ENCODE measurements at places on chromosomes 13 and 19.

GRCh38 chr13:33167491-33167890, 118.1 kb downstream of the STARD13 start:
- no peak for DNase-seq

DNA sequence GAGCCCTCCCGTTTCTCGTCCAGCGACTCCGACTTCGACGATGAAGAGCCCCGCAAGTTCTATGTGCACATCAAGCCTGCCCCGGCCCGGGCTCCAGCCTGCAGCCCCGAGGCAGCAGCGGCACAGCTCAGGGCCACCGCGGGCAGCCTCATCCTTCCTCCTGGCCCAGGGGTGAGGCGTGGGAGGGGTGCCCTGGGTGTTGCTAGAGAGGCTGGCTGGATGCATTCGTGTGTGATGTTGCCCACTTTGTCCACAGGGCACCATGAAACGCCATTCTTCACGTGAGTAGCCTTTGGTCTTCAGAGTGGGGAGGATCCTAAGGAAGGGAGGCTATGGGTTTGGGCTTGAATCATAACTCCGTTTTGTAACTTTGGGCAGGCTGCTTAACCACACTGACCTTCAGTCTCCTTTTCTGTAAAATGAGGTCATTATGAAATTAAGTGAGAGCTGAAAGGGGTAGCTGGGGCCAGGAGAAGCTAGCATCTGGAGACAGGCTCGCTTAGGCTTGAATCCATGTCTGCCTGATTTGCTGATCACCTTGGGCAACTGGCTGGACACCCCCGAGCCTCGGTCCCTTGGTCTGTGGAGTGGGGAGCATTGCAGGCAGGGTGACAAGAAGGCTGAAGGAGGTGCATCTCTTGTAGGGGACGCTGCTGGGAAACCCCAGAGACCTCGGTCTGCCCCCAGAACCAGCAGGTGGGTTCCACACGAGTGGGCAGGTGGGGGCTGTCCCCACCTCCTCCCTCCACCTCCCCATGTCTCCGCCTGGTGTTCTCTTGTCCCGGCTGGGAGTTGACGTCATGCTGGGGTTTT, 18.7 kb upstream of the B3GNT3 start:
- peak; percentile 51 for DNase-seq

DNA sequence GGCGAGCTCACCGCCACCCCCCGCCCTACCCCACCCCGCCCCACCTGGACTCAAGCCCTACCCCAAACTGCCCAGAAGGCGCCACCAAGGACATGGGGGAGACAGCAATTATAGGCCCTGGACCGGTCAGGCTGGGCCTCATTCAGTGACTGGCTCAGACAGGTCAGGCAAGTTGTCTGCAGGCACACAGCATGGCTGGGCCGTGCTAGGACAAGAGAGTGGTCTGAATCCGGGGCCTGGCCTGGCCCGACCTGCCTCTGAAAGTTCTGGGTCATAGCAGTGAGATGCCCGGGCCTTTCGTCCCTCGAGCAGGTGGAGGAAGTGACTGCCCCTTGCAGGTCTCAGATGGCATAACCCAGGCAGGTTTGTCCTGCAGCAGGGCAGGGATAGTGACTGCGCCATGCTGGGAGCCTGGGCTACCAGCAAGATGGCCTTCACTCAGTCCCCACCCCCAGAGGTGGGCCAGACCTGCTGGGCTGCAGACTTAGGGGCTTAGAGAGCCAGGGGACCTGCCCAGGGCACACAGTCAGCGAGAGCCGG, 21.0 kb downstream of the COMP start:
- DNase-seq, result no peak

- DNase-seq, result no peak
Observed at GRCh38 chr19:30449078-30449590, 77.0 kb downstream of the ZNF536 start.

- DNase-seq, result peak; percentile 26
Observed at GRCh38 chr19:12946731-12947496, 1.3 kb downstream of the RAD23A start.

- DNase-seq, result no peak
Observed at GRCh38 chr13:66845393-66845792, 384.7 kb downstream of the PCDH9 start.

DNA sequence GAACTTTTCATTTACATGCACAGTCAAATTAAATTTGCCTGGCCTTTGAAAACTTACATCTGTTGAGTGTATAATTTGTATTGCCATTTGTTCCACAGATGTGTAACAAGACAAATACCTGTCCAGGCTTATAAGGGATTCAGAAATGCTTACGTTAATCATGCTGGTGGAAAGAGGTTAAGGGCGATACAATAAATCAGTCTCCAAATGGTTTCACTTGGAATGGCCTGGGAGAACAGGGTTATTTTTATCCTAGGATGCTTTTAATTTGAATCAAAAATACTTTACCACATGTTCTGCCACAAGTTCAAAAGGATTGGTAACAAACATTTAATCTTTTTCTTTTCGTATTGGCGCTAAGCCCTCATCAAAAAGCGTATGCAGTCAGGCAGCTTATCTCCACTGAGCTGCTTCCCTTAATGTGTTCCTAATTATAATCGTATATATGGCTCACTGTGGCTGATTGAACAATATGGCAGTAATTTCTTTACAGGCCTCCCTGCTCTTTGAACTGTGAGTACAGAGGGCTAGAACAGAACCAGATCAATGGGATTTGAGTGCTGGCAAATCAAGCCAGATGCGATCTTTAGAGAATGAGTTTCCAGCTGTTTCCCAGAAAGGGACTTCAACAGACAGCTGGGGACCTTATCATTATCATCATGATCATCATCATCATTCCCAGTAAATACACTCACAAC, 425.7 kb downstream of the SPRY2 start:
- no peak for DNase-seq

- DNase-seq, result no peak
Observed at GRCh38 chr13:72295153-72295552, 428.1 kb upstream of the DACH1 start.

- no peak for DNase-seq
Observed at GRCh38 chr13:60227158-60227557, 63.4 kb upstream of the DIAPH3 start.

- DNase-seq, result no peak
Observed at GRCh38 chr13:73681779-73682178, 452.4 kb downstream of the KLF12 start.

DNA sequence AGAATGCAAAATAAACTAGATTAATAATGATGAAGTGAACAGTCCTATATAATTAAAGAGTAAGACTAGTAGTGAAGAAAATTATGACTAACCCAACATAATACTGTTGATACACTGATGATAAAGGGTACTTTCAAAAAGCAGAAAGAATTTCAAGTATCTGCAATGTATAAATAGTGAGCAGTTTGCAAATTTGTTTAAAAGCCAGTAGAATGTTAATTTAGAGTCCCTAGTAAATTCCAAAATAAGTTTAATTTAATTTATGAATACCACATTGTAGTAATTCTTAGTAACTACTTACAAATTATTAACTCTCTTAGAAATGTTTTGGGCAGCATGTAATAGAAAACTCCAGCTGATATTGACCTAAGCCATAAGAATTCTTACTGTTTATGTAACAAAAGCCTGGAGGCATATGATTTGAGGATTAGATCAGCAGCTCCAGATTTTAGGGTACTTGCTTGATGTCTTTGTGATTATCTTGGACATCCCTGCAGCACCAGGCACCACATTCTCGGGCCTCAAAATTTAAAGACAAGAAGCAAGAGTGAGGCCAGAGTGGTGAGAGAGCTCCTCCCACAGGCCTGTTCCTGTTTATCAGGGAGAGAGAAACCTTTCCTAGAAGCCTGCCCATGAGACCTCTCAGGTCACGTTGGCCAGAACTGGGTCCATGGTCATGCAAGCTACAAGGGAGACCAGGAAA, 67.6 kb upstream of the TDRD3 start:
- DNase-seq, result peak; percentile 60

All from NB4 (cell line).